Progenitor cell of endocrine pancreas (in vitro differentiated cells): ENCODE measurements at places on chromosomes 1 and 21. TPM values are rescaled to one million over a fixed set of nuclear protein-coding genes. Genes with fewer than 3 reads are reported as not detected.

The CD244 gene
- total RNA-seq = not detected in 2 replicates

The WDR64 gene
- 0.07 TPM in 1 of 2 replicates, not detected in the other for total RNA-seq

The FAM43B gene
- total RNA-seq = 0.10 and 0.16 TPM in 2 replicates

The KCNE2 gene
- total RNA-seq = 0.55 and 0.58 TPM in 2 replicates

GRCh38 chr1:115059316-115059715 lies 29.7 kb downstream of the TSHB start:
- no peak for DNase-seq
- no peak overlapping the region for H3K4me3 ChIP-seq
- peaks cover 7% of the 10 kb centered on the region for H3K4me1 ChIP-seq

- no peak for DNase-seq
- H3K27ac ChIP-seq = no peak overlapping the region
Observed at GRCh38 chr1:890661-891060, 33.1 kb upstream of the SAMD11 start.

DNA sequence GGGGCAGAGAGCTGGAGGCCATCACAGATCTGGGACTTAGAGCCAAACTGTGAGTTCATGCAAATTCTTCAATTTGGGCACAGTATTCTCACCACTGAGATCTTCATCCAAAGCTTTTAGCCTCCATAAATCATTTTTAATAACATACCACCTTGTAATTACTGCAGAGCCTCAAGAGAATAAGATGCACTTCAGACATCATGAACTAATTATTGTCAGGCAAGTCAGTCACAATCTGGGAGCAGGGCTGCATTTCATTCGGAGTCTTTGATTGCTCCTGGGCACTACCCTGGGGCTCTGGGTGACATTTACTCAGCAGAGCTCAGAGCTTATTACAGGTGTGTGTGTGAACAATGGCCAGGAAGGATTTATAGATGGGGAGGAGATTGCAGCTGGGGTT lies 623.7 kb downstream of the PTPRU start:
- no peak for DNase-seq
- no peaks in the 10 kb centered on the region for H3K36me3 ChIP-seq
- H3K27me3 ChIP-seq = peaks cover 15% of the 10 kb centered on the region
- H3K27ac ChIP-seq = no peak overlapping the region
- peaks cover 2% of the 10 kb centered on the region for H3K4me1 ChIP-seq
- no peak overlapping the region for H3K4me3 ChIP-seq

GRCh38 chr1:109644670-109645069 lies 11.2 kb upstream of the GSTM4 start:
- peak overlapping the region; percentile 84 for H3K27ac ChIP-seq
- peaks cover 17% of the 10 kb centered on the region for H3K27me3 ChIP-seq
- H3K4me3 ChIP-seq = no peak overlapping the region
- no peak for DNase-seq
- peaks cover 4% of the 10 kb centered on the region for H3K36me3 ChIP-seq

DNA sequence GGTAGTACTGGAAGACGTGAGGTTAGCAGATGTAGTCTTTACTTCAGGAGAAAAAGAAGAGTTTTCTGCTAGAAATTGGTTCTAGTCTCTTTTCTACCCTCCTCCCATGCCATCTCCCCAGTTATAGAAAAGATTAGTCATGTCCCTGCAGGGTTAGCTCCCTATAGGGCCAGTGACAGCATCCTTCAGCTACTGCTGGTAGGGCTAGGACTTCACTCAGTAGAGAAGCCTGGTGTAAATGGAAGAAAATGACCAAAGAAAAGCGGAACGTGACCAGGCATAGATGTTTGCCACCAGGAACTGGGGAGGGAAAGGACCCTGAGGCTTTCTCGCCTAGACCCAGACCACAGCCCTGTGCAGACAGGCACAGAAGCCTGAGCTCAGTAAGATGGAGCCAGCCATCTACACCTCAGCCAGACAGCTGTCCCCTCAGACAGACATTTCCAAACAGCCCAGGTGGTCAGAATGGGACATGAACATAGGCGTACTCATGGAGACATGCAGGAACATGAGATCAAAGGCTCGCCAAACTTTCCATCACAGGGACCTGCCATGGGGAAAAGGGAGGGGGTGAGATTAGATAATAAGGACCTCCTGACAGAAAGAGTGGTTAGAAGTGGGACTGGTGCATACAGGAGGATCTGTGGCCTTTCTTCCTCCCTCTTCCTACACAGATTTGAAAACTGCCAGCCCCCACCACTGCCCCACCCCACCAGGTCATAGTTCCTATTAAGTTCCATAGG lies 23.5 kb upstream of the SLAMF9 start:
- H3K4me3 ChIP-seq = no peak overlapping the region
- no peak for DNase-seq
- no peaks in the 10 kb centered on the region for H3K4me1 ChIP-seq
- no peak overlapping the region for H3K27ac ChIP-seq
- H3K36me3 ChIP-seq = no peaks in the 10 kb centered on the region

GRCh38 chr1:81437649-81438048 lies 363.1 kb upstream of the ADGRL2 start:
- DNase-seq = no peak
- no peaks in the 10 kb centered on the region for H3K36me3 ChIP-seq
- no peaks in the 10 kb centered on the region for H3K27me3 ChIP-seq
- no peak overlapping the region for H3K4me3 ChIP-seq
- peaks cover 23% of the 10 kb centered on the region for H3K4me1 ChIP-seq
- peak overlapping the region; percentile 38 for H3K27ac ChIP-seq
